ELF-1 (cell line): ENCODE measurements at places on chromosomes 5 and 9.
A peak's percentile ranks its signal among the peaks of the same experiment; 100 is the strongest.

DNA sequence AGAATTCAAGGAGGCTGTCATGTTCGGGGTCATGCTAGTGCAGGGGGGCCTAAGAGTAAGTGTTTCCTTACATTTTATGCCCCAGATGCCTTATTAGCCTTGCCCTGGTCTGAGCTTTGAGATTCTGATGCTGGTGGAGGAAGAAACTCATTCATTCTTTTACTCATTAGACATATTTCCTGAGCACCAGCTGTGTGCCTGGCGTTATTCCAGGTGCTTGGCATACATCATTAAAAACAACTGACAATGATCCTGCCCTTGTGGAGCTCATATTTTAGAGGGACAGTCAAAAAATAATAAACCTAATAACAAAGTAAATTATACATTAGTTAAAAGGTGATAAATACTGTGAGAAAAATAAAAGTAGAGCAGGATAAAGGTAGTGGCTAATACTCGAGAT, 138.9 kb upstream of the SGCD start:
- no peak for DNase-seq

GRCh38 chr5:81214848-81215247, 18.3 kb upstream of the CKMT2 start:
- no peak for DNase-seq

- peak; percentile 20 for DNase-seq
These were observed 2.9 kb upstream of the CCDC192 start for GRCh38 chr5:127700237-127700766.

DNA sequence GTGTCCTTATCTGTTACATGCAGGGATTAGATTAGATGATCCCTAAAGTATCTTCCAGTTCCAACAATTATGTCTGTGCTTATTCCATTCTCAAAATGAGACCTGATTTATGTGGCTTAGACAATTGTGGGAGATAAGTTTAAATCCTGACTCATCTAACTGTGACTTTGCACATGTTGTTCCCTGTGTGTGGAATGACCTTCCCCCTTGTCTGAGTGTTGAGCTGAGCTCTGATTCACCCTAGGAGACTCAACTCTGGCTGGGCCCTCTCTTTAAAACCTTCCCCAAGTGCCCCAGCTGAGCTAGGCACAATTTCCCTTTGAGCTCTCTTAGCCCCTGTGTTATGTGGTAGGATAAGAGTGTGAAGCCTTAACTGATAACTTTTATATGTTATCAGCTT, 118.9 kb upstream of the ELL2 start:
- DNase-seq, result no peak

GRCh38 chr5:30287890-30288289, 905.6 kb upstream of the CDH6 start:
- no peak for DNase-seq

- no peak for DNase-seq
These were observed 96.2 kb downstream of the RXRA start for GRCh38 chr9:134422301-134423090.

DNA sequence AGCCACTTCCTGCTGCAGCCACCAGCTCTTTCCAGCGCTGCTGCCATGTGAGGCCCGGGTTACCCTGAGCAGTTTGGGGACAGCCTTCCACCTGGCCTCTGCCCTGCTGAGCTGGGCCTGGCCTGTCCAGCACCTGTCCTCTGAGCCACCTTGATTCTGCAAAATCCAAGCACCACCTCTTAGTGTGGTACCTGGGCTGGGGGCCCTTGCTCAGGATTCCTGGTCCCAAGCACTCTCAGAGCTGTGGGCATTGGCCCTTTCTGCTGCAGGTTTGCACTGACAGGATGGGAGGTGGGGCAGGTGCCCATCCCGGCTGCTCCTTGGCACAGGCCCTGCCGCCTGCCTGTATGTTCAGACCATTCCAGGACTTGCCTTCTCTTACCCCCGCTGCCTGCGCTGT, 309.2 kb upstream of the IRX4 start:
- no peak for DNase-seq

GRCh38 chr5:61964201-61964600, 341.8 kb upstream of the KIF2A start:
- DNase-seq, result no peak

DNA sequence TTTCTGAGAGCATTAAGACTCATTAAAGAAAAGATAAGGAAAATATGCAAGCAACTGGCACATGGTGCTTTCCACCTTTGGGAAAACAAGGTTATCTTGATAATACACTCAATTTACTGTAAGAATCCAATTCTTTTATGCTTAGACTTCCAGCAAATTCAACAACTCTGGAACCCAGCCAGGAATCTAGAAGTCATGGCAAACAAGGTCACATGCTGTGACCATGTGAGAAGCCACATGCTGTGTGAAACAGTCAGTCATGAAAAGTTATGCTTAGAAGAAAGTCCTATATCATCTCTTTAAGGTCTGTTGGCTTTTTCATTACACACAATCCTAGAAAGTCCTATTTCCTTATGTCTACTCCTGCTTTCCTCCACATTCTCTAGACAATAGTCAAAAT, 581.8 kb upstream of the C9orf72 start:
- DNase-seq, result no peak

DNA sequence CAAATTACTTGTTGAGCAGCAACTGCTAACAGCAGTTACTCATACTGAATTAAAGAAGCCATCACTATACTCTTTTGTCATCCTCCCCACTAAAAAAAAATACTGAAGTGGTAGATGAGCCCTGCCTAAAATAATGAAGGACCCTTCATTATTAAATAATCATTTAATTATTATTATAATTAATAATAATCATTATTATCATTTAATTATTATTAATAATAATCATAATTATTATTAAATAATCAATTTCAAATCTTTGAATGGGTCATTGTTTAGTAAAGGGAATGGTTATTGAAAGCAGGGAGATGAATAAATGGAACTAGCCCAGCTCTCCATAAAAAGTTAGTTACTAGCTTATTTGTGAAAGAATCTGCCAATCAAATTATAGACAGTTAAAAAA, 396.4 kb downstream of the NFIB start:
- DNase-seq, result no peak

DNA sequence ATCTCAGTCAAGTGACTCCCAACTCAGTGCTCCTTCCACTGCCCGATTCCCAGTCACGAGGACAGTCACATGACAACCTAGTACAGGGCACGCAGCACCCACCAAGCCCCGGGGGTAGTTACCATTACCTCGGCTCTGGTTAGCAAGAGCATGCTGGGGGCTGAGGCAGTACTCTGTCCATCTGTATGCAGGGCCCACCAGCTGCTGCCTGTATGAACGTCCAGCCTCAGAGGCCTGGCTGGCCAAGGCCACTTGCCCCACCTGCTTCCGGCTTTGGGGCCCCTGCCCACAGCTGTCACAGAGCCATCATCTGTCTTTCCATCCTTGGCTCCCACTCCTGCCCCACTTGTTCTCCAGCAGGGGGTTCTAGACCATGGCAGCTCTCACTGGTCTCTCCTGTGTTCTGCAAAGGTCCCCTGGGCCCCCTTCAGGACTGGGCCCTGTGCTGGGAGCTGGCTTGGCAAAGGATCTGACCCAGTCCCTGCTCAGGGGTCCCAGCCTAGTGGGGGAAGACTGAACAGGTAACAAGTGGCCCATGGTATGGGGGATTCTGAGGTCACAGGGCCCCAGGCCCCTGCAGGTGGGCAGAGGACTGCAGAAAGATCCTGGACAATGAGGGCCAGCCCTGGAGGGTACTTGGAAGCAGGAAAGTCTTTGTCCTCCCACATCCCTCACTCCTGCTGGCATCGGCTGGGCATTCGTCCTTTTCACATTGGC, 3.3 kb downstream of the RPL35 start:
- no peak for DNase-seq

- peak; percentile 54 for DNase-seq
These were observed 278.6 kb downstream of the SPOCK1 start for GRCh38 chr5:137220523-137220927.

DNA sequence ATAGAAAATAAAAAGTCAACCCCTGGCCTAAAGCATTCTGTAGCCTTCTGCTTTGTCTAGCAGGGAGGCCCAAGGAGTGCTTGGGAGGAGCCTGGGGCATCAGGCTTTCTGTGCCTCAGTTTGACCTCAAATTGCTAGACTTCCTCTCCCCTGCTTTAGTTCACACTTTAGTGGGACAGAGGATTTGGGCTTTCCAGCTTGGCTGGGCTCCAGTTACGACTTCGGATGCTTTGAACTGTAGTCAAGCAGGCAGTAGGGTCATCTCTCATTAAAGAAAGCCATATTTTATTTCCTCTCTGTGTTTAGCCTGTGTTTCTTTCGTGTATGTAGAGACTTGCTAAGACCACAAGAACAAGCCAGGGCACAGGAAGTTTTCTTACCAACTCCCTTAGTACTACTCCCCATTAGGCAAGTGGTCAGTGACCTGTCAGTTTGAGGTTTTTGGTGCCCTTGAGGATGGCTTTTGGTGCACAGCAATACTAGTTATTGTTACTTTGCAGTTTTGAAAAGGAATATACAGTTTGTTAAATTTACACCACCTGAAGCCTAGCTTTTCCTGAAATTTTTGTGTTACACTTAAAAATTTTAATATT, 334.7 kb downstream of the NDUFS4 start:
- DNase-seq, result no peak

- DNase-seq, result no peak
These were observed 39.5 kb downstream of the LARP1 start for GRCh38 chr5:154794525-154795234.

DNA sequence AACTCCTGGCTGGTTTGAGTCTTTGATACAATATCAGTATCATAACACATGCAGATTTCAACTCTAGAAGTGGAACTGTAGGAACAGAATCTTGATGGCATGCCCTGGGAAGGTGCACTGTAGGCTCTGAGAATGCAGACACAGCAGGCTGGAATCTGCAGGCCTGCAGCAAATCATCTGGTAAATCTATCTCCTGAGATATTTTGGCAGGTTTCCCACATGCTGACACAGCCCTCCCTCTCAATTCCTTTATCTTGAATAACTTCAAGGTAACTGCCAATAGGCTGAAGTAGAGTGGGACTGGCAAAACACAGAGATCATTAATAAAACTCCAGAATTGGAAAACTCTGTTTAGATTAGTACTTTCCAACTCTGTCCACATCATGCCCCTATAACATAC, 177.8 kb upstream of the PCSK5 start:
- no peak for DNase-seq
